ENCODE measurements at places on chromosomes 13 and 19.

DNA sequence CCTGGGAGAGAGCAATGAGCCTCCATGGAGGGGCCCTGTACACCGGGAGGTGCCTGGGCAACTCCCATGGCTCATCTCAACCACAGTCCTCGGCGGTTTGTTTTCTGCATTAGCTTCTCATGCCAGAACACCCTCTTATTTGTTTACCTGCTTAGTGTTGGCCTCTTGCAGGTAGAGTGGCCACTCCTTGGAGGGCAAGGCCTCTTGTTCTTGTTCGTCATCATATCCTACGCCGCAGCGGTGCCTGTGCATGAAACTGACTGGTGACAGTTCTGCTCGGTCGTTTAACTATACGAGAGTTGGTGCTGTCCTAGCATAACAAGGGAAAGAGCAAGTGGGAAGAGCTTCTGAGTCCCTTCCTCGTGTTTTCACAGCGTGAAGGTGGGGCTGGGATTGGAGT, 40.5 kb upstream of the RNF113B start:
- no peak for DNase-seq

GRCh38 chr13:53560556-53560955, 531.9 kb downstream of the OLFM4 start:
- no peak for DNase-seq

- DNase-seq = peak; percentile 67
Observed at GRCh38 chr13:43303033-43303729, 279.8 kb downstream of the DNAJC15 start.

DNA sequence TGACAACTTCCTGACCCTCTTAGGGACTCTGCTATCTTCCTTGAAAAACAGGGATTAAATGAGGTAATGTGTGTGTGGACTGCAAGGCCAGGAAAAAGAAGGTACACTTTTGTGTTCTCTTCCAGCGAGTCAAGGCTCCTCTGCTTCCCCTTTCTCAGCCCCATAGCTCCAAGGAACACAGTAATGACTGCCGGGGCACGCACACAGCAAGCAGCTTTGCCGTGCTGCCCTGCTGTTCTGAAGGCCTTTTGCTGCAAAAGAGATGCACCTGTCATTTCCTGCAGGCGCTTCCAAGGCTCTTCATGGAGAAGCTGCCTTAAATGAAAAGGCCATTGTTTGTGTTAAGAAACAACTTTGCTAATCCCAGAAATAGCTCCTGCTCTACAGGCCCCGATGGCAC, 84.6 kb downstream of the CYSLTR2 start:
- DNase-seq = no peak

- DNase-seq = no peak
Observed at GRCh38 chr19:11416346-11417052, 2.6 kb downstream of the RGL3 start.

DNA sequence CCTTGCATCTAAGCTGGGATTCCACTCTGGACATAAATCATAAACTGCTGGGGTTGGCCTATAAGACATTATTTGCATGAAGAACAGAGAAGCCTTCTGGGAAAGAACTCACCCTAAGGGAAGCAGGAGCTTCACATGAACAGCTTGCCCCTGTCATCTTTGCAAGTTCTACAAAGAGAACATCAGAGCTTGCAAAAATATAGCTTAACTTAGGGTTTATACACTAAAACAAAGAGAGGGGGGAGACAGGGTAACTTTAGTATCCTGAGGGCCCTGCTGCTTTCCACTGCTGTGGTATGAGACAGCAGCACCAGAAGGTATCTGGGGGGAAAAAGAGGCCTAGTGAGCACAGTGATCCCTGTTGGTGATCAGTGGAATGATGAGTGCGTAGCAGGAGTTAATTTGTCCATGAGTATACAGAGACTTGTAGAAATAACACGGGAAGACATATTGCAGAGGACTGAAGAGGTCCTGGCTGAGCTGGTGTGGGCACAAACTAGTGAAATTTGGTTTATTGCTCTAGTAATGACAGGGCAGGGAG, 116.1 kb upstream of the TSC22D1 start:
- DNase-seq = no peak

DNA sequence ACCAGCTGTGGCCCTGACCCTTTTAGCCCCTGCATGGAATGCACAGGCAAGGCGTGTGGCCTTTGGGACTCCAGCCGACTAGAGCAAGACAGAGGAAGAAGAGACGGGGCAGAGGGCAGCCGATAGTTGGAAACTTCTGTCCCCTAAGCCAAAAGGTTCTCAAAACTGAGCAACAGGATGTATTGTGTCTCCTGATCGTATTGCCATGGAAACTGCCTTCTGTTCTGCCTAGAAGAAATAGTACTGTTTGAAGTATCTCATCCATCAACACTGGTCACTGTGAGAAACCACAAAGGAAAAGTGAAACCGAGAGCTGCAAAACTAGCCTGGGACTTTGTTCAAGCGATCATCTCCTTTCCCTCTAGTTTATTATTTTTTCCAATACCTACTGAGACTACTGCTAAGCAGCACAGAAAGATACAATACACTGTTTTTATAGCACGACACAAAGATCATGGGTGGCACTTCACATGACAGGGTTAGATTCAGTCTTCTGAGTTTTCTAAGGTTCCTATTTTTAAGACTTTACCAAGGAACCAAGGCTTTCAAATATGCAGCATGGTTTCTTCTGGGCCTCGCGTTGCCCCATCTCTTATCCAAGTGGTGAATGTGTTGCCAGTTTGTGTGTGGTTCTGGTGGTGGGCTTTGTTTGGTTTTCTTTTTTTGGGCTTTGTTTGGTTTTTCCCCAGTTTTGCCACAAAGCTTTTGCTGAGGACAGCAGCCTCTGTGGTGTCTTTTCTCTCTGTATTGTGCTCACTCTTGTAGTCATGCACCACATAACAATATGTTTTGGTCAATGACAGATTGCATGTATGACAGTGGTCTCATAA, 49.3 kb upstream of the GPR183 start:
- no peak for DNase-seq

- no peak for DNase-seq
Observed at GRCh38 chr13:103695320-103695719, 629.1 kb upstream of the SLC10A2 start.

GRCh38 chr13:35736876-35737275, 260.4 kb upstream of the MAB21L1 start:
- no peak for DNase-seq

- DNase-seq = no peak
Observed at GRCh38 chr13:28601581-28601980, 57.3 kb upstream of the POMP start.

GRCh38 chr19:18697680-18698079, 14.2 kb downstream of the CRTC1 start:
- peak; percentile 78 for DNase-seq

DNA sequence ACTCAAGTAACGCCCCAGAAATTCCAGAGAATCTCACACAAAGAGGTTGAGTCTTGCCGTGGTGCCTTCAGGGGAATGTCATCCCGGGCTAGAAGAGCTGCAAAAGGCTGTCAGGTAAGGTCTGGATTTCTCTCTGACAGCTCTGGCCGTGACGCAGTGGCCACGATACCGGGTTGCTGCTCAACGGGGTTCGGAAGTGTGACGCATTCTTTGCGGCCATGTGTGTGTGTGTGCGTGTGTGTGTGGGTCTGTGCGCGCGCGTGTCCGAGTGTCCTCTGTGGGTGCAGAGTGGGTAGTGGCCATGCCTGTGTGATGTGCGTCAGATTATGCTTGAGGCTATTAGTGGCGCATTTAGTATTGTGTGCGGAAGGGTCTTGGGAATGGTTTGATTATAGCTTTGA, 306 bp downstream of the ZNF540 start:
- peak; percentile 67 for DNase-seq

GRCh38 chr13:66849706-66850105, 380.4 kb downstream of the PCDH9 start:
- DNase-seq = no peak

- no peak for DNase-seq
Observed at GRCh38 chr13:99265162-99265800, 7.1 kb upstream of the GPR18 start.

DNA sequence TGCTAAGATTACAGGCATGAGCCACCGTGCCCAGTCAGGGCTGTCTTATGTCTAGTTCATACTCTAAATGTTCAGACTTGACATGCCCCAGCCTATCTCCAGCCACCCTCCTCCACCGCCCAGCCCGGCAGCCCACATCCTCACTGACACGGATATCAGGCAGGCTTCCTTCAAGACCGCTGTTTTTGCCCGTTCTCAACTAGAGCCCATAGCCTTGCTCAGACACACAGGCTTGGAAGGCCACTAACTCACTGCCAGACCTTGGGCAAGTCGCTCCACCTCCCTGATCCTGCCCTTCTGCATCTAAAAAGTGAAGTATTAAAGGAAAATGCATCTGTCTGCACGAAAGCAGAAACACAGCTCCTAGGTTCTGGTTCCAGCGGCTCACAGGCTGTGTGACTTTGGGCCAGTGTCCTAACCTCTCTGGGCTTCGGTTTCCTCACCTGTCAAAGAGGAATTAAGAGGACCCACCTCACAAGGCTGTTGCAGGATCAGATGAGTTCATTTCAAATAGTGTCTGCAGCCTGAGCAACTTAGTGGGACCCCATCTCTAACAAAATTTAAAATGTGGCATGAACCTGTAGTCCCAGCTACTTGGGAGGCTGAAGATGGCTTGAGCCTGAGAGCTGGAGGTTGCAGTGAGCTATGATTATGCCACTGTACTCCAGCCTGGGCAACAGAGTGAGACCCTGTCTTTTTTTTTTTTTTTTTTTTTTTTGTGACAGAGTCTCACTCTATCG, 14.5 kb upstream of the CERS4 start:
- no peak for DNase-seq

GRCh38 chr19:45104658-45105349, 11.8 kb downstream of the PPP1R37 start:
- no peak for DNase-seq

DNA sequence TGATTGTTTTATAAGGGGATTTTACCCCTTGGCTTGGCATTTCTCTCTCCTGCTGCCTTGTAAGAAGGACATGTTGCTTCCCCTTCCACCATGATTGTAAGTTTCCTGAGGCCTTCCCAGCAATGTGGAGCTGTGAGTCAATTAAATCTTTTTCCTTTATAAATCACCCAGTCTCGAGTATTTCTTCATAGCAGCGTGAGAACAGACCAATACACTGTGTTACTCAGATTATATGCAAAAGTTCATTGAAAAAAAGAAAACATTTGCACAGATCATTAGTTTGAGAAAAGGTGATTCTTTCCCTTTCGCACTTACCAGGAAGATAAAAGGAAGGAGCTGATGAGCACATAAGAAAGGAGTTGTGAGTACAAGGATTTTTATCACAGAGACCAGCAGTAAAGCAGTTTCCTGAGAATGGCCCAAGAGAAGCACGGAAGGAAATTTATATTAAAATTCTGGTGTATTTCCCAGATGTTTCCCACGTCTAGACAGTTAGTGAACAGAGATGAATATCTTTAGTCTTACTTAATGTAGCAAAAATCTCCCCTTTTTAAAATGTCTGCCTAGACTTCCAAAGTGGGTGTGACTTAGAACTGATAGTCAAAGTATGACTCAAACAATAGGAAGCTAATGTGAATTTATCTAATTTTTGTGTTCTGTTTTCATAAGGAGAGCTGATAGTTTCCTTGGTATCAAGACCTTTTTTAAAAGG, 431.8 kb upstream of the SGCG start:
- no peak for DNase-seq

DNA sequence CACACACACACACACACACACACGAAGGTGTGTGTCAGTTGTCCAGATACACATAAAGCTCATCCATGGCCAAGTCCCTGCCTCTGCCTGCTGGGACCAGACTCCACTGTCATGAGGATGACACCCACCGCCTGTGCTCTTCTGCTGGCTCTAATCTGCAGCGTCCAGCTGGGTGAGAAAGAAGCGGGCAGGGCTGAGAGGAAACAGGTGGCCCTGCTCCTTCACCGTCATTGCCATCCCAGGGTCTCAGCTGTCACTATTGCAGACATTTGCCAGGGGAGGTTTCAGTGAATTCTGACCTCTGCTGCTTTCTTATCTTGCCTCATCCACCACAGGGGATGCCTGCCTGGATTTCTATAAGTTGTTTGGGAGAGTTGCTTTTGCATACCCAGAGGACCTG, 31.4 kb downstream of the SCGB2B2 start:
- DNase-seq = no peak

DNA sequence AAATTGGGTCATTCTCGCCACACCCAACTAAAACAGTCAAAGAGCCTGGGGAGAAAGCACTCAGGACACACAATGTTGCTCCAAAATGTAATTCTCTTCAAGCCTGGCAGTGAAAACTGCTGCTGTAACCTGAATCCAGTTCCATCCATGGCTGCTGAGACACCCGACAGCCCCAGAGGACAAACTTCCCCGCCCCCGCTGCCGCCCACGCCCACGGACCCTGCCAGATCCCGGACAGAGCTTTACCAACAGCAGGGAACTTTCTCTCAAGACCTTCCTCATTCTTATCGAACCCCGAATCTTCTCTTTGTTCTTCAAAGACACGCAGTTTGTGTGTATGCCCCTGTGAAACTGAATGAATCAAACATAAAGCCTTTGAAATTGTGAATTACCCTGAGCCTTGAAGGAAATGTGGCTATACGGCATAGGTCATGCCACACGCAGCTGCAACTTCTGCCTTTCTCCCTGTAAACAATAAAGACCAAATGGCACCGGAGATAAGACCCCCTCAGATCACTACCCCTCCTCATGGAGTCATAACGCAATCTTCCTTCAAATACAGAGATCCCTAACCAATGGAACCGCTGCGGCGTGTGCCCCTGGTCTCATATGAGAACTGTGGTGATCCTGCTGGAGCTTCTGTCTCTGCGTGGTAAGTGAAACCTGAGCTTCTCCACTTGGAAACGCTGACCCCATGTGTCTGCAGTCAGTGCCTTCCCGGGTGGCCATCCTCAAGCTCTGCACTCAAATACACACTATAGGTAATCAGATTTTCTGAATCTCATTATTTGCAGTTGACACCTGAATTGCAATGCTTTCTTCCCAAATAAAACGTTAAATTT, 4.8 kb upstream of the LAMP1 start:
- DNase-seq = no peak

- DNase-seq = no peak
Observed at GRCh38 chr13:112900691-112901091, 68.3 kb upstream of the MCF2L start.

- no peak for DNase-seq
Observed at GRCh38 chr13:35210261-35210660, 266.2 kb downstream of the MAB21L1 start.

DNA sequence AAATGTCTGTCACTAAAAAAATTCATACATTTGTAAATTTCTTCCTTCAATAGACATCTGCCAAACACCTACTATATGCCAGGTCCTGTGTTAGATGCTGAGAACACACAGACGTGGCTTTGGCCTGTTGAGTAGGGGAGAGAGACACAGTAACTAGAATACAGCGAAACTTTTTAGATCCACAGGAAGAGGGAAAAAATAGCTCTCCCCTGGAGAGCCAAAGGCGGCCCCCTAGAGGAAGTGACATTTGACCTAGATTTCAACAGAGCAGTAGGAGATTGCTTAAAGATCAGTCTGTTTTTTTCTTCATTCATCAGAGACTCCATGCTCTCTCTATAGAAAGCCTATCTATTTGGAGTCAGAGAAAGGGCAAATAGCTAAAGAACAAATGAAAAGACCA, 11.3 kb downstream of the LCP1 start:
- no peak for DNase-seq

- DNase-seq = no peak
Observed at GRCh38 chr13:30466841-30467252, 1.1 kb upstream of the HMGB1 start.

- no peak for DNase-seq
Observed at GRCh38 chr13:84641491-84641890, 759.2 kb upstream of the SLITRK1 start.
